ENCODE measurements at places on chromosomes 6 and 20.

DNA sequence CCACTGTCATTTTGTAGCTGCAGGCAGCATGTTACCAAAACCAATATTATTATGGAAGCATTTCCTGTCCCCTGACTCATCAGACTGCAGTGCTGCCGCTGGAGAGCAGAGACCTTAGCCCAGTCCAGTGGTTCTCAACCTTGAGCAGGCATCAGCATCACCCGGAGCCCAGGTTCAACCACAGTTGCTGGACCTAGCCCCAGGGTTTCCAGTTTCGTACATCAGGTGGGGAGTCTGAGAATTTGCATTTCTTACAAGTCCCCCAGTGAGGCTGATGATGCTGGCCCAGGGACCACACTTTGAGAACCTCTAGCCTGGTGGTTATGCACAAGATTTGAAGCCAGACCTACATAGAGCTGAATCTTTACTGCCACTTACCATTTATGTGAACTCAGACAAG, 47.3 kb downstream of the LY86 start:
- DNase-seq = no peak

GRCh38 chr6:76861403-76861802, 601.9 kb downstream of the HTR1B start:
- no peak for DNase-seq

- DNase-seq = no peak
Measured at GRCh38 chr6:151683381-151683780, 124.1 kb upstream of the ESR1 start.

GRCh38 chr6:21598674-21599023, 5.1 kb downstream of the SOX4 start:
- peak; percentile 34 for DNase-seq

DNA sequence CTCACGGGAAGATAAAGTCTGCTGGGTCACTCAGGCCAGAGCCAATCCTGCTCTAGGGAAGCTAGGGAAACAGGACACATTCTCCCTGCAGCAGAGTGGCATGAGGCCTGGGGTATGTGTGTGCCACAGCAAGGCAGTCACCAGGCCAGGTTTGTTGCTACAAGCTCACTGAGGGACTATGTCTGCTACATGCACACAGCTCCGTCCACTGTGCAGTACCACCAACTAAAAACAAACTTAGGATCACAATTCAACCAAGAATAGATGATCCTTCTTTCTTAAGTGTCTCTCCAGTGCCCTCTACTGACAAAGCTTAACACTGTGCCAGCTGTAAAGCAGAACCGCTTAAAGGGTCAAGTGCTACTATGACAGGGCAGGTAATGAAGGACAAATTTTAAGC, 192.5 kb downstream of the PTPRK start:
- no peak for DNase-seq

DNA sequence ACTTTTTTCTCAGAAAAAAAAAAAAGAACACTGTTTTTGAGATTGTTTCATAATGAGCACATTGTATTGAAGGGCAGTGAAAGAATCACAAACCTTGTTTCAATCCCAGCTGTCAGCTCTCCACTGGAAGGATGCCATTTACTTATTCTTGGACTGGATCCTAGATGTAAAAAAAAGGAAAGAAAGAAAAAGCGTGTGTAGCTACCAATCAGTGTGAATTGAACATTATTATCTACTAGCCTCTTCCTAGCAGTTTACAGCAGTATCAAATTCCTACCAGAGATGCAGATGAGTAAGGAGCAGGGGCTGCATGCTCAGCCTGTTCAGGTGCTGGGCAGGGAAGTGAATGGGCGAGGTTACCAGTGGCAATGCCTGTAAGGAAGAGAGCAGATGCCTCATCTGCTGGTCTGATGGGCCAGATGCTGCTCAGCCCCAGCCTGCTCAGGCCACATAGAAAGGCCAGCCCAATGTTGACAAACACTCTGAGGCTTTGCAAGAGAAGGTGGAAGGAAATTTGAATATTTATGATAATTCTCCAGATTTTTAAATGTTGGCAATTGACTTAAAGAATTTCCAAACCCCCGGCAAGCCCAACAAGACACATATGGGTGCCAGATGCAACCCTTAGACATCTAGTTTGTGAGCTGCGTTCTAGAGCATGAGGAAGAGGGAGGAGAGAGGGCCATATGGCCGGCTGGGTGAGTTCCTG, 189.5 kb downstream of the IBTK start:
- peak; percentile 76 for DNase-seq

DNA sequence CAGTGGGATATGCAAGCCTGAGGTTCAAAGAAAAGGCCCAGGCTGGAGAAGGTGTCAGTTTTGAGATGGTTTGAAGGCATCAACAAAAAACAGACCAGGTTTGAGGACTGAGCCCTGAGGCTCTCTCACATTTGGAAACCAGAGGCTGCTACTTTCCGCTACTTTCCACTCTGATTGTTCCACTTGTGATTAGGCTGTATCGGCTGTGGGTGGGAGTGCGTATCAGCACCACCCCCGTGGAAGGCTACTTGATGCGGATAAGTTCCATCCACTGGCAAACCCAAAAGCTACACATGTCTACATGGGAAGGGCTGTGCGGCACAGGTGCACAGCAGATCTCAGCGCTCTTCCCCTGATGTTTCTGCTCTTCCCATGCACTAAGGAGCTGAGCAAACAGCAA, 198.7 kb downstream of the GMPR start:
- no peak for DNase-seq

DNA sequence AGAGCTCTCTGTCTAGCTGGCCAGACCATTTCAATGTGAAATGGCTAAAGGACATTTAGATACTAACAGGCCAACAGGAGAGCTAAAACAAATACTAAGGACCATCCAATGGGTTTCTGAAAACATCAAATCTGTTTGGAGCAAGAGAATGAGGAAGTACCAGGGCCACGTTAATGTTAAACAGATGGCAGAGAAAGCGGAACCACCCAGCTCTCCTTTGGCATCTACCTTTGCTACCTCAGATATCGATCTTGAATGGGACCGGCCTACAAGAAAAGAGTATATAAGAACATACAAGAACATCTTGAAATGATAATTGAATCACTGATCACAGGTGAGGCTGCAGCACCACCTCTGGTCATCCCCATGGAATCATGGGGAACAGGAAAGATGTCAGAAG, 31.8 kb downstream of the KCNK5 start:
- DNase-seq = no peak

DNA sequence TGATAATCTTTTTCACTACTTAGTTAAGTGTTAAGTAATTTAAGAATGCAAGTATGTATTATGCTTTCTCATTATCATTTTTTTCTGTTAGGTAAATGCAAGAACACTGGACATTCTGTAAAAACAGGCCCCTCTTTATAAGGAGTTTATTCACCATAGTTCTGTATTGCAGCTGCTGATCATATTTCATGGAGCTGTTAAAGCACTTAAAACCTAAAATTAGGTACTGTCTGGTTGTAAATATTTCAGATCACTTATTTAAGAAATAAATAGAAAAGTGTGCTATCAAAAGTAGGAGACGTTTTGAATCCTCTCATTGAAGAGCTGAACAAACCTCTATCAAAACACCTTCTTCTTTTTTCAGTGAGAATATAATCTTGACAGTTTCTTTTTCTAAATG, 3.9 kb downstream of the EYA4 start:
- no peak for DNase-seq

GRCh38 chr6:21005816-21006570, 471.7 kb downstream of the CDKAL1 start:
- peak; percentile 89 for DNase-seq

GRCh38 chr20:32445539-32446273, 87.6 kb downstream of the ASXL1 start:
- no peak for DNase-seq

DNA sequence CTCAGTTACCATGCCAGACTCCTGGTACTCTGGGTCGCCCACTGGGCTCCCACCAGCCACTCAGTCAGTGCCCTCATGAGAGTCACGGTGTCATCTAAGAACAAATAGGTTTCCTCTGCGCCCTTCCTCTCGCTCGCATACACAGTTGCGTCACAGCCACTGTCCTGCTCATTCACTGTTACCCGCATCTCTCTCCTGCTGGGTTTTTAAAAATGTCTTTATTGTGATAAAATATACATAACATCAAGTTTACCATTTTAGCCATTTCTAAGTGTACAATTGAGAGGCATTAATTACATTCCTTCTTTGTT, 4.0 kb downstream of the TEAD3 start:
- no peak for DNase-seq

- no peak for DNase-seq
Measured at GRCh38 chr6:161151660-161152526, 122.0 kb downstream of the AGPAT4 start.

- DNase-seq = no peak
Measured at GRCh38 chr6:170018422-170018935, 267.1 kb downstream of the ERMARD start.

Data from fibroblast of skin of right quadriceps (primary cell).